CD4-positive, CD25-positive, alpha-beta regulatory T cell (primary cell): ENCODE measurements at places on chromosomes 3 and 15.

DNA sequence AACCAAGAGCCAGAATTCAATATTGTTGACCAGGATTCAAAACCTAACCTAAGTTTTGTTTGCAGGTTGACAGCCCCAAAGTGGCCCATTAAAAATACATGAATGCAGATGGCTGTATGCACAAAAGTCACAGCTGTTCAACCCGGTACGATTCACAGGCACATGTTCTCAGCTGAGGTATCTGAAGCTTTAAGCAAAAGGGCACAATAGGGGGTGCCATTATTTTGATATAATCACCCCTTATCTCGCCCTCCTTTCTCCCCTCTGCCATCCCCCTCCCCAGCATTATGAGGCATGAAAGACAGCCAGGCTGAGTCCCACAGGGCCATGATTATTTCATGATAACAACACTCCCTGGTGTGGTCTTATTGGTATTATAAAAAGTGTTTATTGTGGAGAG lies 264.9 kb downstream of the EBLN2 start:
- no peak for DNase-seq

- no peak for DNase-seq
These were observed 11.8 kb upstream of the PLXND1 start for GRCh38 chr3:129618186-129618820.

DNA sequence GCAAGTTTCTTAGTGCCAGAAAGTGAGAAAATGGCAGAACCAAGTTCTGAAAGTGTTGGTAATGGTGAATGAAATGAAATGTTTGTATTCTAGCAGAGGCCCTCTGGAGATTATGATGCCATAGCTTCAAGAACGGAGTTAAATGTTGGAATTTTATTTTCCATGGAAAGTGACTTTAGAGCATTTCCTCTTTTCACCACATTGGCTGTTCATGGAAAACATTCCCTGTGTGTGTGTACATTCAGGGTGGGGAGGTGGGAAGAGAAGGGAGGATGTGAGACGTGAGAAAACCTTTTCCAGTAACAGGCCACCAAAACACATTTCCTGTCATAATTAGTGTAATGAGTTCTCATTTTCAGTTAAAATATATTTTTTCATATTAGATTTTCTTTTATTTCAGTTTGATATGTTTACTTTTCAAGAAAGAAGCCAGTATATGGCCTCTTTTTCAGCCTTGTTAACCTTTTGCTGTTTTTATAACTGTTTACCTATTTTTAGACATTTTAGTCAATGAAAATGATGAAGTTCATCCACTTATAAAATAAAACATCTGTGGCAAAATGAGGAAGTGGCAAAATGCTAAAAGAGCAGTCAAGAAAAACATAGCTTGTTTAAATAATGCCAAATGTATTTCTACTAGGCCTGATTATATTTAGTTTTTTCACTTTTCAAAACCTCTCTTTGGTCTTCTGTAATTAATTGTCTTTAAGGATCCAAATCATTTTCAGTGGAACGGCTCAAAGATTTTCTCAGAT lies 21.6 kb downstream of the SAMMSON start:
- DNase-seq, result no peak

DNA sequence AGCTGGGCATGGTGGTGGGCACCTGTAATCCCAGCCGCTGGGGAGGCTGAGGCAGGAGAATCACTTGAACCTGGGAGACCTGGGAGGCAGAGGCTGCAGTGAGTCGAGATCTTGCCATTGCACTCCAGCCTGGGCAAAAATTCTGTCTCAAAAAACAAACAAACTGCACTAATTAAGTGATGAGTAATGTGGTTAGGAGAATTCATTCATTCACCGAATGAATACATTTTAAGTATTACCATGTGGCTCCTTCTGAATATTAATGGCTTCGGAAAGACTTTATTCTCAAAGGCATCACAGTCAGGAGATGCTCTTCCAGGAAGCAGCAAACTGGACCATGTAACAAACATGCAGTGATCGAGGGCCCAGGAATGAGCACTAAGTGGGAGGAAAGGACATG lies 23.6 kb downstream of the SPTSSB start:
- DNase-seq, result no peak

GRCh38 chr15:84840741-84841429 lies 23.7 kb downstream of the ALPK3 start:
- no peak for DNase-seq

- no peak for DNase-seq
These were observed 770 bp downstream of the TBC1D5 start for GRCh38 chr3:17741621-17742101.
